ENCODE measurements at places on chromosomes 5 and 9. TPM values are rescaled to one million over a fixed set of nuclear protein-coding genes. Genes with fewer than 3 reads are reported as not detected.

- no peaks in the 10 kb centered on the region for H3K27me3 ChIP-seq
- peaks cover 29% of the 10 kb centered on the region for H3K4me1 ChIP-seq
- no peak overlapping the region for H3K4me3 ChIP-seq
- H3K36me3 ChIP-seq, result peaks cover 5% of the 10 kb centered on the region
- peak; percentile 53 for DNase-seq
Measured at GRCh38 chr5:158807-159447, 32.4 kb upstream of the LRRC14B start.

DNA sequence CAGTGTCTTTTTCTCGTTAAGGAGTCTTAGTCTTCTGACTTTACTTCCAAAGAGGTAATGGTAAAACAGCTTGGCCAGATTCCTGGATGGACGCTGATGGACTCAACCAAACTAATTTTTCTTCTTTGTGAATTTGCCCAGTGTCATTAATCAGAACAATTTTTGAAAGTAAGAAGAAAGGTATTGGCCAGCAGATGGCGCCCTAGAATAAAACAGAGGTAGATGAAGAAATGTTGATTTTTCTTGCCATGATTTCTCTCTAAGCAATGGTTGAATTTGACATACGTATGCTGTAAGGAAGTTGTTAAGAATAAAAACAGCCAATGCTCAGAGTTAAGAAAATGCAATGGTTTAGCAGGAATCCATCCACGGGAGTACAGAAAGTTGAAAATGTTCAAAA, 500.0 kb downstream of the DIRAS2 start:
- peaks cover 33% of the 10 kb centered on the region for H3K27me3 ChIP-seq
- no peak for DNase-seq

DNA sequence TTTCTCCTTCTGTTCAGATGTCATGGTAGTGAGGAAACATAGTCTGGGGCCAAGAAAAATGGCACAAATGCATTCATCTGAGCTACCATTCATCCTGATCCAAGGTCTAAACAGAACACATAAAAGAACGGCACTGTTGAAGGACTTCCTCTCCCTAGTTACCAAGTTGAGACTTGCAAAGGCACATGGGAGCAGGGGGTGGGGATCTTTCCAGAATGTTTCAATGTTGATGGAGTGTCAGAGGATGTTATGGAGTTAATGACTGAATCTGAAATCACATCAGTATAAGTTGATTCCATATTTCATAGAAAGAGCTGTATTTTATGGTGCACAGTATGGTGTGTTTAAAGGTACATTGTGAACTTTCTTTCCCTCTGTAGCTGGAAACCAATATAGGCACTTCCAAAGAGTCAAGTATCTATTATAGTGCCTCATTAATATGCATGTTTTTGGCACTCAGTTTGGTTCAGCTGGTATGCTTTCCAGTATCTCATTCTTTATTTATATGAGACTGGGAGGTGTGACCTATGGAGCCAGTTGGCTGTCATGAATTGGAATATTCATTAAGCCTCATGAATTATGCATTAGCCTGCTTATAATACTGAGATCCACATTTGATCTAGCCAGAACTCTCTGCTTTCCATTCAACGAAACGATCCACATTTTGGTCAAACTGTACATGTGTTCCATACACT, 603.0 kb downstream of the NR2F1-AS1 start:
- H3K27ac ChIP-seq, result no peak overlapping the region
- no peak for DNase-seq

- H3K4me1 ChIP-seq, result no peaks in the 10 kb centered on the region
- peaks cover 86% of the 10 kb centered on the region for H3K27me3 ChIP-seq
- no peak for DNase-seq
- H3K27ac ChIP-seq, result no peak overlapping the region
- no peak overlapping the region for H3K4me3 ChIP-seq
Measured at GRCh38 chr5:56959326-56959725, 7.4 kb upstream of the MIER3 start.

- H3K27me3 ChIP-seq, result no peaks in the 10 kb centered on the region
- H3K27ac ChIP-seq, result peak overlapping the region; percentile 65
Measured at GRCh38 chr5:132475497-132475882, 15.1 kb downstream of the IRF1 start.

GRCh38 chr9:132075853-132076252, 3.8 kb downstream of the MED27 start:
- peaks cover 2% of the 10 kb centered on the region for H3K27me3 ChIP-seq
- DNase-seq, result no peak
- H3K4me1 ChIP-seq, result peaks cover 36% of the 10 kb centered on the region
- H3K36me3 ChIP-seq, result peaks cover 16% of the 10 kb centered on the region

GRCh38 chr9:21778304-21778703, 24.1 kb upstream of the MTAP start:
- H3K36me3 ChIP-seq, result no peaks in the 10 kb centered on the region
- H3K4me1 ChIP-seq, result no peaks in the 10 kb centered on the region
- DNase-seq, result no peak
- no peak overlapping the region for H3K27ac ChIP-seq
- peaks cover 17% of the 10 kb centered on the region for H3K27me3 ChIP-seq

The PRELID2 gene
- total RNA-seq, result 4.7 TPM

The DBH gene
- total RNA-seq, result not detected

The RNF180 gene
- 5.3 TPM for total RNA-seq

The SCGB3A2 gene
- total RNA-seq, result not detected

The DND1 gene
- 1.9 TPM for total RNA-seq

The FCN2 gene
- total RNA-seq, result not detected

The PCDHB3 gene
- total RNA-seq, result 8.8 TPM

The CDKN2A gene
- total RNA-seq, result 14.3 TPM

The GPR21 gene
- 3.4 TPM for total RNA-seq

The PCDHA9 gene
- 1.7 TPM for total RNA-seq

The FREM1 gene
- total RNA-seq, result 2.2 TPM
